ENCODE measurements at places on chromosomes 16 and 17.

DNA sequence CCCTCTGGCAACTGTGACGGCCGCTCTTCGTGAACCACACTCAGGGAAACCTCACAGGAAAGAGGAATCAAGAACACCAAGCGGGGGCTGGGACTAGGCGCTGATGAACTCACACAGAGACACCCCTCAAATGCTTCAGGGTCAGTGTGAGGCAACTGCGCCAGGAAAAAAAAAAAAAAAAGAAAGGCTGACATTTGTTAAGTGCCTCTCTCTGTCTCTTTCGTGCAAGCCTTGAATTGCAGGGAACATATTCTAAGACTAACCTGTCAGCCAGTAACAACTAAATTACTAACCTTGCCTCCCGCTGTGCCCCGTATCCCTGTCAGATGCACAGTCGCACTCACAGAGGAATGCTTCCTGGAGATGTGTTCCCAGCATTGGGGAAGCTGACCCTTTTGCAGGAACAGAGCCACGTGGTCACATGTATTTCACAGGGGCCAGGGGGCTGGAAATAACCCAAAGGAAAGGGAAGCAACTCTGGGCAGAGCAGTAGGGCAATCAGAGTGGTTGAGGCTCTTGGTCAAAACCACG lies 247.8 kb downstream of the XYLT1 start:
- no peak for DNase-seq

DNA sequence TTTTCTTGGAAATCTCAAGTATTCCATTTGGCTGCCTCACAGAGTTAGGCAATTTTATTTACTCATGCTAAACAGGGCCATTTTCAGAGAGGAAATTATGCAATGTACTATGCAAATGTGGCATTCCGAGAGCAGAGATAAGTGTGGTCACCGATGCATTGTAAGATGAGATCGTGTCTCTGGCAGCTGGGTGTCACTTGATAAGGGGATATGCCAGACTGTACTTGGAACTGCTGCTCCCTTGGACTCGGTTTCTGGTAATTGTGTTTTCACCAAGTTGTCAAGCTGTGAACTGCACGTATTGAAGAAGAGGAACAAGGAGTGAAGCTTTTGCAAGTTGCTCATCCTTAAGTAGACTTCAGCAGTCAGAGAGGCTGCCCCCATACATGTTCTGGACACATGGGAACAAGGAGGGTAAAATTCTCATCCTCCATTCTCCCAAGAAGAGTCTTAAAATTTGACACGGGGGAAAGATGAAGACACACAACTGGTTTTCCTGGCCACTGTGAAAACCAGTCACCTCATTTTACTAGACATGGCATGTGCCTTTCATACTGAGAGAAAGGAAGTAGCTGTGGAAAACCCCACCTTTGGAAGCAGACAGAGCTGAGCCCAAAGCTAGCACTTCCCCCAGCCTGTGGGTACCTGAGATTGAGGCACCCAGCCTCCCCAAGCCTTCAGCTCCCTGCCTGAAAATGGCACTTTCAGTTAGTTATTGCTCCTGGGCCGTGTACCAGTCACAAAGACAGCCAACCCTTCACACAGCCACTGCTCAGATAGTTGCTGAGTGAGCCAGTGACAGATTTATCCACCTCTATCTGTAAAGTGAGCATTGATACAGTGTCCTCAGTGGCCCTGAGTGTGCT lies 150.7 kb downstream of the SOCS1 start:
- DNase-seq: peak; percentile 87

- DNase-seq: no peak
These were observed 4.5 kb upstream of the UBALD2 start for GRCh38 chr17:76260669-76261068.

DNA sequence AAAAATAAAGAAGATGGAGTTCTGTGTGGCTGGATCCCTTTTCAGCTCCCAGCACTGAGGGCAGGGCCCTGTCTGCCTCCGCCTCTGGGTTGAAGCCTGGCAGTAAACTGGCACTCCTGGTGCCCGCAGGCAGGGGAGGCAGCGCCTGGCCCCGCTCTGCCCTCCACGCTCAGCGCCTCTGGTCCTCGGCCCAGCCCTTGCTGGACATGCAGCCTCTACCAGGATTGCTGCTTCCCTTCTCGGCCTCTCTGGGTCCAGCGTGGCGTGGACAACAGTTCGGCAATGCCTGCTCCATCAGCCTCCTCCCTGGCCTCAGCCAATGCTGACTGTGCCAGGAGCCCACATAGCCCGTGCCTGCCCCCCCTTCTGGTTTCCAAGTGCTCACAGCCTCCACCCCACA lies 84.4 kb upstream of the CHMP6 start:
- DNase-seq: no peak

DNA sequence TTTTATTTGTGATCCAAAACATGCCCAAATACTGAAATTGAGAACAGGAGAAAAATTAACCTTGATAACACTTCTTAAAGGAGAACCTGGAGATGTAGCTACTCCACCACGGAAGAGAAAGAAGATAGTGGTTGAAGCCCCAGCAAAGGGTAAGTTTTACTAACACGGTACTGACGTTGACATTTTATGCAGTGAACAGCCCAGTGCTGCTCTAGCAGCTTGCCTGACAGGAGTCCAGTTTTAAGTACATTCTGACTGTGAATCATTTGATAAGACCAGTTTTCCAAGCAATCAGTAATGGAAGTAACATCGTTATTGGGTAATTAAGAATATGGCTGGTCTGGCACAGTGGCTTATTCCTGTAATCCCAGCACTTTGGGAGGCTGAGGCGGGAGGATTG lies 6.5 kb downstream of the ORC6 start:
- DNase-seq: no peak

Measured in AG04450 (cell line).